CD4-positive, alpha-beta T cell treated with Interleukin-4 for 4 hours (primary cell): ENCODE measurements at places on chromosomes 3 and 15.

DNA sequence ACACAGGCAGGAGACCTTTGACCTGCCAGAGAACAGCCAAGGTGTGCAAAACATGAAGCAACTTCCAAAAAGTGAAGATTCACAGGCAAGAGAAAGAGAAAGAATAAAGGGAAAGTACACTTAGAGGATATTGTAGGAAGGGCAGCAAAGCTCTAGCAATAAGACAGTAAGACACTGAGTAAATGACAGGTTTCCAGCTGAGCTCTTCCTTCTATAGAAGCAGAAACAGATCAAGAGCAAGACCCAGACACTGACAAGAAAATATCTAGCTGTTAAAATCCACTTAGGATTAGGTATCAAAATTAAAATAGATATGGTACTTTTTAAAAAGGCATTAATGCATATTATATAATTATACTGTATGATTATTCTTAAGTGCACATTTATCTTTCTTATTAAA, 333.4 kb downstream of the RAP2B start:
- no peak for DNase-seq

DNA sequence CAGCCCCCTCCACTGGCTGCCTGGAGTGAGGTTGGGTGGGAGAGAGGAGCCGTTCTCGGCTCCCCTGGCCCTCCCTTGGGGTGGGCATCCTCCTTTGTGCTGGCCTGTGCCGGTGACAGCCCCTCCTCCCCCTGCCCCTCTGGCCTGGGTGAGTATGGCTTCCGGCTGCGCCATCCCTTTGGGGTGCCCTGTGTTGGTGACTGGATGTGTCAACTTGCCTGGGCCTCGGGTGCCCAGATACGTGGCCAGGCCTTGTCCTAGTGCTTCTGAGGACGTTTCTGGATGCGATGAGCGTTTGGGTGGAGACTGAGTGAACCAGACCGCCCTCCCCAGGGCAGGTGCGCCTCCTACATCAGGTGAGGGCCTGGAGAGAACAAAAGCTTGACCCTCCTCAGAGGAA, 59.7 kb downstream of the PLXNA1 start:
- no peak for DNase-seq

DNA sequence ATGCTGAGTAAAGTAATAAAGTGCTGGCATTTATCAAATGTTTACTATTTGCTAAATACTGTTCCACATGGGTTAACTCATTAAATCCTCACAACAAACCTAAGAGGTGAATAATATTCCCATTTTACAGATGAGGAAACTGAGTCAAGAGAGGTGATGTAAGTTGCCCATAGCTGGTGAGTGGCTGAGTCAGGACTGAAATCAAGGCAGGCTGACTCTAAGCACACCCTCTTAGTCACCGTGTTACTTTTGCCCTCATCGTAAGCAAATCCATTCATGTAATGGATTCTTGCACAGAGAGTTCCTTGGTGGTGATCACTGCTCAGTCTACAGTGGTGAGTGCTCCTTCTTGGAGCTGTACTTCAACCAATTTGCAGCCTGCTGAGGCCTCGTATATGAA, 28.9 kb upstream of the PTX3 start:
- no peak for DNase-seq

- no peak for DNase-seq
Observed at GRCh38 chr3:123039178-123039577, 11.6 kb upstream of the SEMA5B start.

- no peak for DNase-seq
Observed at GRCh38 chr3:124916837-124917409, 17.6 kb downstream of the MUC13 start.
